ENCODE measurements at places on chromosomes 12 and 14. TPM values are rescaled to one million over a fixed set of nuclear protein-coding genes. Genes with fewer than 3 reads are reported as not detected.

Gene KLRD1
- total RNA-seq: 0.16 TPM

Gene JAG2
- 0.63 TPM for total RNA-seq

Gene ESR2
- total RNA-seq: 0.16 TPM

Gene EP400
- 14.7 TPM for total RNA-seq

Gene TAS2R8
- total RNA-seq: 0.45 TPM

Gene BATF
- total RNA-seq: not detected

Gene DLGAP5
- 23.8 TPM for total RNA-seq

Gene PPP2R5C
- total RNA-seq: 114 TPM

Gene GPD1
- 0.36 TPM for total RNA-seq

Gene TAS2R46
- 4.7 TPM for total RNA-seq

Gene ARMH4
- total RNA-seq: 4.2 TPM

Gene ZNF385A
- total RNA-seq: 1.6 TPM

Gene PYGL
- total RNA-seq: 39.3 TPM

Gene GPX2
- not detected for total RNA-seq

Gene ABCC9
- 20.0 TPM for total RNA-seq

Gene TMEM229B
- 0.81 TPM for total RNA-seq

Gene DEGS2
- total RNA-seq: 0.16 TPM

Gene KRT6B
- total RNA-seq: not detected

Gene HHIPL1
- 5.1 TPM for total RNA-seq

Gene SERPINA9
- total RNA-seq: not detected

Gene NGB
- not detected for total RNA-seq

Gene RNFT2
- 2.3 TPM for total RNA-seq

Gene KITLG
- total RNA-seq: 110 TPM

Gene ADGRD1
- total RNA-seq: 22.3 TPM

Measured in fibroblast of the aortic adventitia (primary cell).